NCI-H187 treated with DMSO at 0.1 percent for 48 hours (cell line): ENCODE measurements at places on chromosomes 3 and 15.

DNA sequence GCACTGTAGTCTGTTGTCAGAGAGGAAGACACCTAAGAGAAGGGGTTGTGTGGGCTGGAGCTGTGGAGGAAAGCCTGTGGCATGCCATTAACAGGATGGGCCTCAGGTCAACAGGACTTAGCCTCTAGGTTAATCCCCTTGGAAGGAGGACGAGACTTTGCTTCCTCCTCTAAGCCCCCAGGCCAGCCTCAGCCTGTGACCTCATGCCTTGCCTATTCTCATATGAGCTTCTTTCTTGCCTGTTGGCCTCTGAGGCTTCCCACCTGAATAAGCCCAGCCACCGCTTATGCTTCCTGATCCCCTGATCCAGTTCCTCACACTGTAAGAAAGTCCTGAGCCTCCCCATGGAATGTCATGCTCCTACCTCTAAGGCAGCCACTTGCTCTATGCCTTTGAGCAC is 52.2 kb upstream of the TBC1D21 start:
- DNase-seq: no peak

- DNase-seq: no peak
Measured at GRCh38 chr3:156781310-156782230, 44.6 kb upstream of the LEKR1 start.

GRCh38 chr15:92040350-92040749 is 186.8 kb downstream of the SLCO3A1 start:
- no peak for DNase-seq

GRCh38 chr15:64355348-64355943 is 527 bp downstream of the CSNK1G1 start:
- no peak for DNase-seq

DNA sequence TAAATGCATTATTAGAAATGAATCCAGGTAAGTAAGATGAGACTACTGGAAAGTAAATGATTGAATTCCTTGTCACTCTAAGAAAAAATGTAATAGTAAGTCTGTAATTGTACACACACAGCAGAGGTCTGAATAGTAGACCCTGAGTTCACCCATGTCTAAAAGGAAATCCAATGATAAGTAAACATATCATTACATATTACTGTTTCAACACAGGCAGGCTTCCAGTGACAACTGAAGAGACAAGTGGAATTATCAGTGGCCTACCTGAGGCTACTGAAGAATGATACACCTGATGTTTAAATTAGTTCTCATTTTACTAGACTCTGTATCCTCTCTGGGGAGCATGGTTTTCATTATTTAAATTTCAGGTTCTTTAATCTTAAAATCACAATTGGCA is 6.2 kb upstream of the CCNL1 start:
- no peak for DNase-seq

GRCh38 chr3:114389156-114389555 is 95.3 kb downstream of the TIGIT start:
- DNase-seq: no peak
